ENCODE measurements at places on chromosomes 16 and 17.

- peak; percentile 59 for DNase-seq
Observed at GRCh38 chr16:58022601-58023371, 2.8 kb upstream of the MMP15 start.

- DNase-seq = no peak
Observed at GRCh38 chr16:5895137-5895536, 797.5 kb upstream of the EEF2KMT start.

DNA sequence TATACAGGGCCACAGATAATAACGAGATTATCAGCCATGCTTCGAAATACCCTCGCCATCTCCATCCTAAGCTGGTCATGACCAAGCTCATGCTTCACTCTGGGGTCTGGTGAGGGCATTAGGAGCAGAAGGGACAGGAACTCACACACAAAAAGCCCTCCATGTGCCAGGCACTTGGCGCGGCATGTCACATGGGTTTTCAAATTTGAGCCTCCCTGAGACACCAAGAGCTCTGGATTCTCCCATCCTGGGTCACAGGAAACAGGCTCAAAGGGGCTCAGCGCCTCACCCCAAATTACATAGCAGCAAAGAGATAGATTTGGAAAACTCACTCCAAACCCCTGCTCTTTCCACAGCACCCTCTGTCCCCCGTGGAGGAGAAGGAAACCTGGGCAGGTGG, 239.5 kb downstream of the GSG1L start:
- no peak for DNase-seq

DNA sequence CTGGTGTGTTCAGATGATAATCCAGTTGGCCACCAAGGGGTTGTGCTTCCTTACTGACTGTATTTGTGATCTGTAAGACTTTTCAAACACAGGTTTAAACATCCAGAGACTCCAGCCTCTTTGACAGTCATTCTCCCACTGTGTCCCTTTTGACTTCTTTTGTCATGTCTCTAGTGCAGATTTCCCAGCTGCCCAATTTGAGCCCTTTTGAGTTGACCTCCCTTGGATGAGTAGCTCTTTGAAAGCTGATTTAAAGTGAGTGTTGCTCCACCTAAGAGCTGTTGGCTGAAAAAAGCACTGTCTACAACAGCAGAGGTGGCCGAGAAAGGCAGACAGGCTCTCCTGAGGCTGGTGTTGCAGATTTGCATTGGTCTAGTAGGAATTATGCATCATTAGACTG, 188.4 kb upstream of the TBX2 start:
- no peak for DNase-seq

DNA sequence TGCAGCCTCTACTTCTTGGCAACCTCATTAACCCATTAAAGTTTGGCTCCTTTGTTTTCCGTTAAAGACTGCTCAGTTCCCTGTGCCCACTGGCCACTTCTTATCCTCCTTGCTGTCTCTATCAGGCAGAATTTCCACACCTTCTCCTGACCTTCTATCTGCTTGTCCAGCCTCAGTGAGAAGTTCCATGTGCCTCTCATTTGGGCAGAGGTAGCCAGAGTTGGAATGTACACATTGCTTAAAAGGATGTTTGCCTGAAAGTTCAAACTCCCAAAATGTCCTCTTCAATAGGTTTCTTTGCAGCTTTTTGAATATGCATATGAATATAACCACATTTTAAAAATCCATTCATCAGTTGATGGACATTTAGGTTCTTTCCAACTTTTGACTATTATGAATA, 47.0 kb downstream of the HSD17B2 start:
- DNase-seq = no peak

DNA sequence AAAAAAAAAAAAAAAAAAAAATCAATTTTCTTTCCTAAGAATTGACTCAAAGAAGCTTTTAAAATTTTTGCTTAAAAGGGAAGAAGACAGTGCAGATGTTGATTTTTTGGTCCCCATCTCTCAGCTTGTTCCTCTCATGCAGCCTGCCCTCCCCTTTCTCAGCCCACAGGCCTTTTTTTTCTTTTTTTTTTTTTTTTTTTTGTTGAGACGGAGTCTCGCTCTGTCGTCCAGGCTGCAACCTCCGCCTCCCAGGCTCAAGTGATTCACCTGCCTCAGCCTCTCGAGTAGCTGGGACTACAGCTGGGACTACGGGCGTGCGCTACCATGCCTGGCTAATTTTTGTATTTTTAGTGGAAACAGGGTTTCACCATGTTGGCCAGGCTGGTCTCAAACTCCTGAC, 17.7 kb downstream of the YPEL2 start:
- DNase-seq = no peak

- DNase-seq = no peak
Observed at GRCh38 chr16:54774768-54775167, 155.9 kb upstream of the IRX5 start.

- DNase-seq = no peak
Observed at GRCh38 chr17:1228781-1229348, 41.4 kb upstream of the BHLHA9 start.

All from RWPE1 (cell line).